ENCODE measurements at places on chromosomes 12 and 14. TPM values are rescaled to one million over a fixed set of nuclear protein-coding genes. Genes with fewer than 3 reads are reported as not detected.

Gene KRT83
- not detected for polyA plus RNA-seq

Gene OR4N2
- polyA plus RNA-seq, result not detected

Gene ASPG
- 16.3 TPM for polyA plus RNA-seq

Gene OR11H7
- polyA plus RNA-seq, result not detected

Gene ACOT6
- polyA plus RNA-seq, result not detected

Gene KLRK1
- polyA plus RNA-seq, result 0.28 TPM

Gene PTPRR
- polyA plus RNA-seq, result 0.58 TPM

Gene KRT6C
- polyA plus RNA-seq, result not detected

Gene PRIMA1
- polyA plus RNA-seq, result 1.4 TPM

Gene LTBP2
- 4.0 TPM for polyA plus RNA-seq

- no peak overlapping the region for H3K27ac ChIP-seq
- peaks cover 18% of the 10 kb centered on the region for H3K27me3 ChIP-seq
These were observed 5.4 kb upstream of the KRT81 start for GRCh38 chr12:52296572-52297215.

DNA sequence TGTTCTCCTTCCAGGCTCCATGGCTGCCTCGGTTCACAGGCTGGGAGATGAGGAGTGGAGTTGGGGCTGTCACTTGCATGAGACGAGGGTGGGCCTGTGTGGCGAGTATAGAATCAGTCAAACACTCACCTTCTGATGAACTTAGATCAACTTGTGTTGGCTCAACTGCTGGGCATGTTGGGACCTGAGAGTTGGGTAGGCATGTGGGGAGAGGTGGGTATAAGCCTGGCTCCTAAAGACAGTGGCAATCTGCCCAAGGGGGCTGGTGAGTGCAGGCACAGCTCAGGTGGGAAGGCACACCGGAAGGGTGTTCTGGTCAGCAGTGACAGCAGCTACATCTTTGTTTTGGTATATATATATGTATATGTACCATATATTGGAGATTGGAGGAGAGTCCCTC is 30.1 kb upstream of the TDRD9 start:
- H3K27me3 ChIP-seq, result no peaks in the 10 kb centered on the region
- peaks cover 2% of the 10 kb centered on the region for H3K4me1 ChIP-seq
- H3K4me3 ChIP-seq, result no peak overlapping the region
- no peak overlapping the region for H3K27ac ChIP-seq
- no peak for DNase-seq
- H3K36me3 ChIP-seq, result no peaks in the 10 kb centered on the region

GRCh38 chr12:2858334-2858733 is 1.5 kb upstream of the TEX52 start:
- H3K36me3 ChIP-seq, result no peaks in the 10 kb centered on the region
- no peak overlapping the region for H3K4me3 ChIP-seq
- H3K27me3 ChIP-seq, result no peaks in the 10 kb centered on the region
- H3K4me1 ChIP-seq, result no peaks in the 10 kb centered on the region
- no peak for DNase-seq

- peak overlapping the region; percentile 94 for H3K4me3 ChIP-seq
- H3K27me3 ChIP-seq, result no peaks in the 10 kb centered on the region
- no peaks in the 10 kb centered on the region for H3K36me3 ChIP-seq
- no peak for DNase-seq
- peak overlapping the region; percentile 100 for H3K27ac ChIP-seq
These were observed 2.2 kb downstream of the ZBTB1 start for GRCh38 chr14:64506721-64507120.

DNA sequence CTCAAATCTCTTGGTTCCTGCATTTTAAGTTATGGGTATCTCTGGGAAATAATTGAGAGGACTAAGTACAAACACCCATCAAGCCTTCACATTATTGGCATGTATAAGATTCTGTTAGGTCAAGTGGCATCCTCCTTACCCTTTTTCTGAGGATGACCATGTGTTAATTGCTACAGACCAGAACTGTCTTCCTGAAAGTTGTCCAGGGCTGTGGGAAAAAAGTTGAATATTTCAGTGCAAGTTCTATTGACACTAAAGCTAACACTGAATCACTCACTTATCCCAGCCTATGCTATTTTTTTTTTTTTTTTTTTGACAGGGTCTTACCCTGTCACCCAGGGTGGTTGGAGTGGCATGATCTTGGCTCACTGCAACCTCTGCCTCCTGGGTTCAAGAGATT is 130.1 kb upstream of the HIF1A start:
- no peak overlapping the region for H3K4me3 ChIP-seq
- H3K36me3 ChIP-seq, result no peaks in the 10 kb centered on the region
- peaks cover 62% of the 10 kb centered on the region for H3K4me1 ChIP-seq
- no peak for DNase-seq
- no peak overlapping the region for H3K27ac ChIP-seq

- H3K27ac ChIP-seq, result no peak overlapping the region
- no peak overlapping the region for H3K4me3 ChIP-seq
- DNase-seq, result no peak
These were observed 140.0 kb upstream of the TMCC3 start for GRCh38 chr12:94790370-94790769.

DNA sequence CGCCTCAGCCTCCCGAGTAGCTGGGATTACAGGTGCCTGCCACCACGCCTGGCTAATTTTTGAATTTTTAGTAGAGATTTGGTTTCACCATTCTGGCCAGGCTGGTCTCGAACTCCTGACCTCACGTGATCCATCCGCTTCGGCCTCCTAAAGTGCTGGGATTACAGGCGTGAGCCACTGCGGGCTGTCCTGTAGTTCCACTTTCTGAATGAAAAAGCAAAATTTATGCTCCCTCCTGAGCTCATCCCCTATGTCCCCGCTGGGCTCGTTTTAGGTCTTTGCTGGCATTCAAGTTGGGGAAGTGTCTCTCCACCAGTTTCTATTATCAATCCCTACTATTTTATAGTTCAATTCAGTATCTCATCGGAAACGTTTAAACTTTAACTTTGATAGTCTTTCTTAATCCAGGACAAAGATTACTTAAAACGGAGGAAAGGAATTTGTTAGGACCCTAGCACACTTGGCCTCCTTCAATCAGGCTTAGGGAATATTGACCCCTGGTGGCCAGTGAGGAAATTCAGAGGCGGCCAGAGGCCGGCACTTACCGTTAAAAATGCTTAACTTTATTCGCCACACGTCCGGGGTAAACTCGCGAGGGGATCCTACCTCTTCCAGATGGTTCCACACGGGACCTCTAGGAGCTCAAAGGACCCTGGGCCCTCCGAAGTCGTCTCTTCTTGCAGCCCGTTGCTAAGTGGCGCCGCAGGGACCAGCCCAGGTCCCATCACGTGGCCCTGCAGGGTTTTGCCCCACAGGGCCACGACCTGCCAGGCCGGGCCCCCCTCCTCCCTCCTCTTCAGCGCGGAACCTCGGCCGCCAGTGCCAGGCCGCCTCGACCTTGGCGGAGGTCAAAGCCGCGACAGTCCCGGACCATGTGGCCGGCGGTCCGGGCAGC is 11.4 kb upstream of the DNAL1 start:
- peak overlapping the region; percentile 71 for H3K4me3 ChIP-seq
- no peaks in the 10 kb centered on the region for H3K4me1 ChIP-seq
- peak; percentile 55 for DNase-seq
- no peak overlapping the region for H3K27ac ChIP-seq
- H3K36me3 ChIP-seq, result no peaks in the 10 kb centered on the region
- H3K27me3 ChIP-seq, result no peaks in the 10 kb centered on the region

DNA sequence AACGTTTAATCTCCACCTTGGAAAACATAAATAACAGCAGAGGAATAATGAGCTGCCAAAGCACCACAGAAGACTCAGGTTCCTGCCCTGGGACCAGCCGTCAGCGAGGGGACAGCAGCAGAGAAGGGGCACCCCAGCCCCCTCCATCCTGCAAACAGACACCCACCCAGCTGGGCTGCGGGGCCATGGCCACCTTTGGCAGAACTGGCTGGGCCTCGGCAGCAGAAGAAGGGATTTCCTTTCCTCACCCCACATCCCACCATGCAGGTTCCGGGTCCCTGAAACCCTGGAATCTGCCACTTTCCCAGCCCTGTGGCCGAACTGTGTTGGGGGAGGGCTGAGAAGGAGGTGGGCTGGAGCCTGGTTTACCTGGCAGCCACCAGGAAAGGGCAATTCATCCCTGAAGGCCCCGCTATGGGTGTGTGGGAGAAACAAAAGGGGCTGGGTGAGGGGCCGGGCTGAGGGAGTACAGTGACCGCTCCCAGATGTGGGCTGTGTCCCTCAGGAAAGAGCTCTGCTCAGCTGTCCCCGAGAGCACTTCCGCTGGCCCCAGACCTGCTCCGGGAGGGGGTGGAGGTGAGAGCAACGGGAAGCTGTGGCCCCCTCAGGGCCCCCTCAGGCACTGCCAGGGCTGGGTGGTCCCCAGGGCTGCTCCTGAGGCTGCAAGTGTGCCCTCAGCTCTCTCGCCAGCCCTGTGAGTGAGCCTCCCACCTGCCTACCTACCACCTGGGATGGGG is 3.8 kb downstream of the PGF start:
- peaks cover 9% of the 10 kb centered on the region for H3K27me3 ChIP-seq
- no peak for DNase-seq
- peaks cover 16% of the 10 kb centered on the region for H3K4me1 ChIP-seq
- no peak overlapping the region for H3K4me3 ChIP-seq
- H3K27ac ChIP-seq, result peak overlapping the region; percentile 43
- H3K36me3 ChIP-seq, result no peaks in the 10 kb centered on the region

DNA sequence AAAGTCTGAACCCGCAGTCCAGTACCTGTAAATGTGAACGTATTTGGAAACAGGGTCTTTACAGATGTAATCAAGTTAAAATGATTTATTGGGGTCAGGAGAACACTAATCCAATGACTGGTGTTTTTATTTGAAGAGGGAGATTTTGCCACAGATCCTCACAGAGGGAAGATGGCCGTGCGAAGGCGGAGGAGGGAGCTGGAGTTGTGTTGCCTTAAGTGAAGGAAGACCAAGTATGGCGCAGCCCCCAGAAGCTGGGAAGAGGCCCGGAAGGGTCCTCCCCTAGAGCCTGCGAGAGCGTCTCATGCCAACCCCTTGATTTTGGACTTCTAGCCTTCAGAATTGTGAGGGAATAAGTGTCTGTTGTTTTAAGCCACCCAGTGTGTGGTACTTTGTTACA is 102.8 kb upstream of the NUDT4 start:
- H3K4me1 ChIP-seq, result no peaks in the 10 kb centered on the region
- DNase-seq, result no peak
- no peaks in the 10 kb centered on the region for H3K36me3 ChIP-seq

DNA sequence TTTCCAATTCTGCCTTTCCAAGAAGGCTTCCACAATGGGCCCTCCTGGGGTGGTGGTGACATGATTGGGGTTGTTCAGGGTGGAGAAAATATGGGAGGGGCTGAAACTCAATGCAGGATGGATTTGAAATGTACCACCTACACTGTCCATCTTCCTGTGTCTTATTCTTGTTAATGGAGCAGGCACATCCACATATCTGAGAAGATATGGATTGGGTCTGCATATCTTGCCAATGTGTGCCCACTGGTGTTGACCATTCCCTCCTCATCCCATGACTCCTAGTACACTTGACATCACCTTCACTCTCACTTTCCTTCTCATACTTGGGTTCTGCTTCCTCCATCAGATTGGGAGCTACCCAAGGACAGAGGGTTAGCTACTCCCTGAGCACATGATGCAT is 7.2 kb downstream of the KRT76 start:
- no peaks in the 10 kb centered on the region for H3K27me3 ChIP-seq
- H3K36me3 ChIP-seq, result no peaks in the 10 kb centered on the region
- H3K4me1 ChIP-seq, result no peaks in the 10 kb centered on the region
- no peak overlapping the region for H3K4me3 ChIP-seq

DNA sequence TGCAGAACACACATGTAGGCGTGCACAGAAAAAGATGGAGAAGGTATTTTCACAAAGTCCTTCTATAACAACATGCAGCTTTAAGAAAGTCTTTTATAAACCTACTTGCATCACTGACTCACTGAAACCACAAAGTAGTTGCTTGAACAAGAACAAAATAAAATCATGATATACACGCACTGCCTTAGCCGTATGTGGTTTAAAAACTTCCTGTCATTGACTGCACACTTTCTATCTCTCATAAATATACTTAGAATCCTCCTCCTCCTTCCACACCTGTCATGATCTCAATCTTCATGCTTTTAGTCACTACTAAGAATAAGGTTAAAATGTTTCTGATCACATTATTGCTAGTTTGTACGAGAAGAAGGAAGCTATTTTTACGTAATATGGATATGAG is 31.8 kb upstream of the RAD51AP1 start:
- H3K27me3 ChIP-seq, result no peaks in the 10 kb centered on the region
- no peak overlapping the region for H3K4me3 ChIP-seq
- H3K4me1 ChIP-seq, result peaks cover 5% of the 10 kb centered on the region
- H3K36me3 ChIP-seq, result peaks cover 60% of the 10 kb centered on the region
- no peak for DNase-seq

- peak overlapping the region; percentile 73 for H3K27ac ChIP-seq
- H3K4me1 ChIP-seq, result peaks cover 49% of the 10 kb centered on the region
- DNase-seq, result no peak
- no peaks in the 10 kb centered on the region for H3K27me3 ChIP-seq
These were observed 53.8 kb downstream of the PLEKHG3 start for GRCh38 chr14:64758025-64758521.

DNA sequence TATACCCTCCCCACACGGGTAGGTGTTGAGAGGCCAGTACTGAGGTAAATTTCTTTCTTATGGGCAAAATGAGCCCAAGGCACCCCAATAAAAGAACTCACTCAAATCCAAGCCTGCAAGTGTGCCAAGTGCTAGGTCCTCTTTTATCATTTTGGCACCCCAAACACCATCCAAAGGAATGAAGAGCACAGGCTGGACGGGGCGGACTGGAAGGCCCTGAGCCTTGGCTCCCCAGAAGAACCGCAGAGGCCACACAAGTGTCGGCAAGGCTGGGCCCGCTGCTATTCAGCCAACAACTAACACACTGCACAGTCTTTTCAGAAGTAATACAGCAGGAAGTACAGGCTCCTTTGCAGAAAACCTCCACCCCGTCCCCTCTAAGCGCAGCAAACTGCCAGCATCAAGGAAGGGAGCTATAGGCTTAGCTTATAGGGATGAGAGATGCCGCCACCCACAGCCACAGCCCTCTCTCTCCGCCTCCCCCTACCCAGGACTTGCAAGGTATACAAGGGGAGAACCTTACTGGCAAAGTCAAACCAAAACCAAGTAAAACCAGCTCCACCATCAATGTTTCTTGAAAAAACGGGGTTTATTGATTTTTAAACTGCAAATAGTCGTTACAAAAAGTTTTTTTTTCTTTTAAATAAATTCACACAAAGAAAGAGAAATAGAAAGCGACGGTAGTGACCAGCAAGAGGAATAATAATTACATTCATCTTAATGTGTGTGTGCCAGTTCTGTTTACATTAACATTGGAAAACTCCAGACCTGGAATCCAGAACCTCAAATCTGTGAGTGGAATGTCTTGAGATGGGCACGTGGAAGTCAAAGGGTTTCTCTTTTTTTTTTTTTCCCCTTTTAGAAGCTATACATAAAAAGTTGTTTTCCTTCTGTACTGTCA is 5.5 kb downstream of the ZFP36L1 start:
- peaks cover 8% of the 10 kb centered on the region for H3K36me3 ChIP-seq
- no peaks in the 10 kb centered on the region for H3K27me3 ChIP-seq
- peaks cover 46% of the 10 kb centered on the region for H3K4me1 ChIP-seq
- peak overlapping the region; percentile 79 for H3K4me3 ChIP-seq
- DNase-seq, result peak; percentile 47

GRCh38 chr12:3005736-3006135 is 46.5 kb downstream of the TEAD4 start:
- H3K4me1 ChIP-seq, result no peaks in the 10 kb centered on the region
- H3K36me3 ChIP-seq, result no peaks in the 10 kb centered on the region
